AML-193 (cell line): ENCODE measurements at places on chromosomes 6 and 20.

GRCh38 chr6:158963020-158963808 lies 36.8 kb downstream of the RSPH3 start:
- no peak for DNase-seq

GRCh38 chr20:53419693-53420460 lies 173.8 kb downstream of the ZNF217 start:
- DNase-seq: no peak

DNA sequence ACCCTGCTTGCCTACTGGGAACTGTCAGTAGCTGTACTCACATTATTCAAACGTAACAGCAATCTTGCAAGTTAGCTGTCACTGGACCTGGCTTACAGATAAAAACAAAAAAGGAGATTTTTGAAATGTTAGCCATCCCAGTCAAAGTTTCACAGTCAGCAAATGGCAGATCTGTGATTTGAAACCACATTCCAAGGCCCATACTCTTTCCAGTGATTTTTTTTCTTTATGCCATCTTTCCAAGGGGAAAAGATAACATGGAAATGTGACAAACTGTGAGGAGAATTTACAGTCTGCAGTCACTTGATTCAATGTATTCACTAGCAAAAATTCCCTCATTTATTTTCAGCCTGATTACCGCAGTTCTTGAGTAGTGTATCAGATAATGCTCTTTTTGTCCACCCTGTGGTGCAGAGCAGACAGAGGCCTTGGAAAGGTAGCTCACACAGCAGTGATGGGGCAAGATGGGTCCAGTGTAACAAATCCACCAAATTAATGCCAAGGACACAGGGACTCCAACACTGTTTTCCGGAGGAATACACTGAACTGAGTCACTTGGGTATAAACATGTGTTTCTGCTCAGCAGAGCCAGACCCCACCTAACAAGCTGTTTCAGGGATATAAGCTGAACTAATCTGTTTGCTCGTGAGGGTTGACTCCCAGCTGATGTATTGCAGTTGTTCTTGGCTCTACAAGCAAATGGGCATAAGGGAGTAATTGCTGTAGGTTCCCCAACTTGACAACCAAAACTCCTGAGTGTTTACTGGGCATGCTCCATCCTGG lies 49.9 kb upstream of the ADGRF1 start:
- no peak for DNase-seq

GRCh38 chr20:36569847-36570429 lies 3.5 kb upstream of the TGIF2 start:
- no peak for DNase-seq

DNA sequence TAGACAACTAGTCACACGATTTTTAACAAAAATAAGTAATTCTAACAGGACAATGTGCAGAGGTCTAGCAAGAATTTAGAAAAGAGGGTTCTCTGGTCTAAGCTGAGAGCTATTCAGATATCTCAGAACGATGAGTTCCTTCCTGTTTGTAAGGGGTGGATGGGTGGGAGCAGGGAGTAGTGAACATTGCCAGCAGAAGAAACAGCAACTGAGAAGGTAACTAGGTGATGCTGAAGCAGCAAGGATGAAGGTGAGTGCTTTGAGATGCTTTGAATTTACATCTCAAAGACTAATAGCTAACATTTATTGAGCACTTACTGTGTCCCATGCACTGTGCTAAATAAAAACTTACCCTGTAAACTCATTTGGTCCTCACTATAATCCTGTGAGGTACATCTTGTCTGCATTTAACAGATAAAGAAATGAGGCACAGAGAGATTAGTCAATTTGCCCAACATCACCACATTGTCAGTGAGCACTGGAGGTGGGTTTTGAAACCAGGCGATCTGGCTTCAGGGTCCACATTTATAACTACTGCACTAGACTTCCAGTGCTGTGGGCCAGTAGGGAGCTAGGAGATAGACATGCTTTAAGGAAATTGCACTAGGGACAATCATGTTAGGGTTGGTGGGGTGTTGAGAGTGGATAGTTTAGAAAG lies 15.7 kb downstream of the BRD2 start:
- no peak for DNase-seq

DNA sequence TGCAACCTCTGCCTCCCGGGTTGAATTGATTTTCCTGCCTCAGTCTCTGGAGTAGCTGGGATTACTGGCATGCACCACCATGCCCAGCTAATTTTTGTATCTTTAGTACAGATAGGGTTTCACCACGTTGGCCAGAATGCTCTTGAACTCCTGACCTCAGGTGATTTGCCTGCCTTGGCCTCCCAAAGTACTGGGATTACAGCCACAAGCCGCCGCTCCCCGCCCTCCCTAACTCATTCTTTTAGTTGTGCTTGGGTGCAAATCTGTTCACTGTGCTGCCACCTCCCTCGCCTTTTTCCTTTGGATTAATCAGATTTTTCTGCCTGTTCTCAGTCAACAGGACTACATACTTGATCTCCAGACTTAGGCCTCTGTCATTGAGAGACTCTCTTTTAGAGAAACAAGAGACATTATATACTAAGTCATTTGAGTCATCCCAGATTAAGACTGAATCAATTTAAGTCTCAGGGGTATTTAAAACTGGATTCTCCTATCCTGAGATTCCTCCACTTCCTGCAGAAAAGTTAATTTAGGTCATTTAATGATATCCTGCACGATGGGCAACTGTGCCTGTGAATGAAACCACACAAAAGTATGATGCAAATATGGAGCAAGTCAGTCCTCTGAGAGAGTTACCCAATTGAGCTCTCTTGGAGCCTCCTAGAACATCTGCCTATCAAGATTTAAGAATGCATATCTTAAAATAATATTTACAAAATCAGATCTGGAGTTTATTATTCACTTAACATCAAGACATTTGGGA lies 136.1 kb upstream of the THEMIS start:
- no peak for DNase-seq
